ENCODE measurements at places on chromosomes 6 and 20.

GRCh38 chr20:3323398-3323797 is 84.1 kb downstream of the DNAAF9 start:
- no peak for DNase-seq

DNA sequence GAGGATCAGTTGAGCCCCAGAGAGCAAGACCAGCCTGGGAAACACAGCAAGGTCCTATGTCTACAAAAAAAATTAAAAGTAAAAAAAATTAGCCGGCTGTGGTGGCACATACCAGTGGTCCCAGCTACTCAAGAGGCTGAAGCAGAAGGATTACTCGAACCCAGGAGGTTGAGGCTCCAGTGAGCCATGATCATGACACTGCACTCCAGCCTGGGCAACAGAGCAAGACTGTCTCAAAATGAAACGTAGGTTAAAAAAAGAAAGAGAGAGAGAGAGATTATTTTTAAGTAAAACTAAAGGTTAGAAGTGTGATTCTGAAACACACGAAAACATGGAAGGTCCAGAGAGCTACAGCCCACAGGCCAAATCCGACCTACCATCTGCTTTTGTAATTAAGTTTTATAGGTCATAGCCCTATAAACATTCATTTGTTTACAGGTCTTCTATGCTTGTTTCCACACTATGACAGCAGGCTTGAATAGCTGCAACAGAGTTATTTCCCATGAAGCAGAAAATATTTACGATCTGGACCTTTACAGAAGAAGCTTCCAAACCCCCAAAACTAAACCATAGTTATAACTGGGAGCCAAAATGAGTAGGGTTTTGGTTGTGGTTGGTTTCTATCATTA is 279.7 kb downstream of the GMDS start:
- no peak for DNase-seq

- DNase-seq: no peak
Measured at GRCh38 chr20:25195962-25196785, 662 bp downstream of the ENTPD6 start.

DNA sequence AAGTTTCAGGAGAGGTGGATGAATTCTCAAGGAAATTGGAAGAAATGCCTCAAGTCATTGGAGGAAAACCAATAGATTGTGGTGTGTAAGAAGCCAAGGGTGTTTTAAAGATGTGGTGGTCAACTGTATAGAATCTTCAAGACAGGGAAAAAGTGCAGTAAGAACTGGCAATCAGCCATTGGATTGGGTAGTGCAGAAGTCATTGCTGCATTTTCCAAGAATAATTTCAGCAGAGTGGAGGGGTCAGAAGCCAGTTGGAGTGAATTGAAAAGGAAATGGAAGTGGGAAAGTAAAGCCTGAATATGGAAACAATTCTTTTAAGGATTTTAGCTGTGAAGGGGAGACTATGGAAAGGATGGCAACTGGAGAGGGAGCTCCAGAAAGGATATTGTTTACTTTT is 128.2 kb upstream of the TMEM170B start:
- DNase-seq: no peak

GRCh38 chr6:16684195-16684689 is 77.0 kb downstream of the ATXN1 start:
- no peak for DNase-seq

DNA sequence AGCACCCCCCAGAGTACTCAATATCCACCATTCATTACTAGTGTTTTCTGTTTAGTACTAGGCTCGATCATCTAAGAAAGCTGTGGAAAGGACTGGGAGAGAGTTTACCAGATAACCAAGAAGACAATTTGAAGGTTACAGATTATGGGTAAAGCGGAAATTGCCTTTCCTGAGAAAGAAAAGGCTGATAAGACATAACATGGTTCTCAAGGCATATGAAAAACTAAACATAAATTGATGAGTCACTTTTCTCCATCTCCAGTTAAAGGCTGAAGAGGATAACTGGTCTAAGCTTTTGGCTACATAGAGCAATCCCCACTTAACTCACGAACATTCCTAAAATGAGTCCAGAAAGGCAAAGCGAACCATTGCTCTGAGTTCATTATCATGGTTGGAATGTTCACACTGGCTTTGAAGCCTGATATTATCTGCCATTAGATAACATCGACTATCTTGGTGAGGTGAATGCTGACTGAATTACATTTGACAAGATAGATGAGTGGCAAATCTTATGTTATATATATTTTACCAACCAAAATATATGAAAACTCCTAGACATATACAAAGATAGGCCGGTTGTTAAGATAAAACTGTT is 65.8 kb downstream of the BTBD9 start:
- no peak for DNase-seq

DNA sequence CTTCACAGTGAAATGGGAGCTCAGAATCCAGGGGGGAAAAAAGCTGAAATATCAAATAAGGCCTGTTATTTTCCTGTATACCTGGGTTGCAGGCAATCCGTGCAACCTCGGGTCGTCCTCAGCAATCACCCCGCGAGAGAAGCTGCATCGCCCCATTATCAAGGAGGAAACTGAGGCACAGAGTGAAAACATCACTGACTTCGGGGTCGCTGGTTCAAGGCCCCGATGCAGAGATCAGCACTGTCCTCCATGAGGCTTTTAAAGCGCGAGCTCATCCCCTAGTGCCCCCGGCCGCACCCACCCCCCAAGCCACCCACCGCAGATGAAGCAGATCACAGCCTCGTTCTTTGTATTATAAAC is 203.9 kb downstream of the PREX1 start:
- no peak for DNase-seq

GRCh38 chr6:169291646-169292337 is 38.1 kb upstream of the THBS2 start:
- DNase-seq: no peak

- no peak for DNase-seq
Measured at GRCh38 chr20:16125816-16126215, 447.4 kb downstream of the KIF16B start.

DNA sequence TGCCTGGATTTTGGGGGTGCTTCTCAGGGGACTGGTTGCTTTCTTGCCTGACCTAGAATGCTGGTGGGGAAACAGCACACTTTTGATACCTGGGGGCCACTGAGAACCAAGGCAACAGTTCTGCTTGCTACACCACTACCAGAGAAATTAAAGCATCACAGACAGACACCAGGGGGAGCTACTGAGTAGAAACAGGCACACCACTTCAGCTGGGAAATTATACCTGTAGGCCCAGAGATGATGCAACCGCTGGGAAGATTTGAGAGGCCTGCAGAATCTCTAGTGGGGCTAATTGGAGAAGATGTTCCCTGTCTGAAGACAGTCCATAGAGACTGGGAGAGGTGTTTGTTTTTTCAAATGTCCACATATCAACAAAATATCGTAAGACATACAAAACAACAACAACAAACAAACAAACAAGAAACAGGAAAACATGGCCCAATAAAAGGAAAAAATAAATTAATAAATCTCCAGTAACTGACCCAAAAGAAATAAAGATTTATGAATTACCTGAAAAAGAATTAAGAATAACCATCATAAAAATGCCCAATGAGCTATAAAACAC is 129.4 kb upstream of the RIN2 start:
- no peak for DNase-seq

DNA sequence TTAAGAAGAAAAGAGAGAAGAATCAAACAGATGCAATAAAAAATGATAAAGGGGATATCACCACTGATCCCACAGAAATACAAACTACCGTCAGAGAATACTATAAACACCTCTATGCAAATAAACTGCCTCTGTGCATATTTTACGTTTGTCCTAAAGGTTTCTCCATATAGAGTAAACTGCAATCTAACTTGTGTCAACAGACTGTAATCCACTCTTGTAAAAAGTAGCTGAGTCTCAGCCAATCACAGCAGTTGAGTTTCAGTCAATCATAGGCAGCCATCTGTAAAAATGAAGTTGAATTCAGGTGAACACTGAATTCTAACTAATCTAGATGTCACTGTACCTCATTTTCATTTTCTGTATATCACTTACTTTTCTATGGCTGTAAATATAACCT is 112.2 kb upstream of the SYNCRIP start:
- no peak for DNase-seq

GRCh38 chr20:44215125-44215524 is 4.6 kb upstream of the OSER1 start:
- peak; percentile 7 for DNase-seq

GRCh38 chr6:2948228-2949025 is 22.9 kb downstream of the SERPINB6 start:
- no peak for DNase-seq

DNA sequence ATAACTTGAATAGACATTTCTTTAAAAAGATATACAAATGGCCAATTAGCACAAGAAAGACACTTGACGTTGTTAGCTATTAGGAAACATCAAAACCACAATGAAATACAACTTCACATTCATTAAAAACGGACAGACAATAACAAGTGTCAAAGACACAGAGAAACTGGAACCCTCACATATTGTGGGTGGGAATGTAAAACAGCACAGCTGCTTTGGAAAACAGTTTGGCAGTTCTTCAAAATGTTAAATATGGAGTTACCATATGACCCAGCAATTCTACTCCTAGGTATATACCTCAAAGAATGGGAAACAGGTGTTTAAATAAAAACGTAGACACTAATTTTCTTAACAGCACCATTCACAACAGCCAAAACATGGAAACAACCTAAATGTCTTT is 100.5 kb upstream of the SLC22A23 start:
- DNase-seq: no peak

GRCh38 chr6:136037242-136037875 is 185.9 kb downstream of the PDE7B start:
- DNase-seq: no peak

Data from NCI-H1417 treated with DMSO at 0.1 percent for 48 hours (cell line).